Retina (tissue), 1 donor: ENCODE measurements at places on chromosomes 7 and 10.

DNA sequence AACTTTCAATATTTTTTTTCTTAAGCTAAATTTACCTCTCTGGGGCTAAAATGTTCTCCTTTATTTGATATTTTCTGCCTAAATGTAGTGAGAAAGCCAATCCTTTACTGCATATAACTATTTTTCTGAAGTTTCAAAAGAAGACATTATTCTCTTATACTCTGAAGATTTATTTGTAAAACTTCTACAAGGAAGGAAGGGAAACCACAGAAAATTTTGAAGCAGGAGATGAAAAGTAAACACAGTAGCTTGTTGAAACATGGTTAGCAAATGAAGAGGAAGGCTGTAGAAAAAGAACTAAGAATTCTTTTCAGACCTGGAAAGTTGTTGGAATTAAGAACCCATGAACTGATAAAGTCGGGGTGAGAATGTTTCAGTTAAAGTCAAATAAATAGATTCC lies 330.3 kb downstream of the HGF start:
- no peak for DNase-seq

GRCh38 chr7:136114966-136115762 lies 138.0 kb upstream of the MTPN start:
- DNase-seq: peak; percentile 38

GRCh38 chr10:79266084-79266483 lies 81.2 kb upstream of the PPIF start:
- DNase-seq: no peak

DNA sequence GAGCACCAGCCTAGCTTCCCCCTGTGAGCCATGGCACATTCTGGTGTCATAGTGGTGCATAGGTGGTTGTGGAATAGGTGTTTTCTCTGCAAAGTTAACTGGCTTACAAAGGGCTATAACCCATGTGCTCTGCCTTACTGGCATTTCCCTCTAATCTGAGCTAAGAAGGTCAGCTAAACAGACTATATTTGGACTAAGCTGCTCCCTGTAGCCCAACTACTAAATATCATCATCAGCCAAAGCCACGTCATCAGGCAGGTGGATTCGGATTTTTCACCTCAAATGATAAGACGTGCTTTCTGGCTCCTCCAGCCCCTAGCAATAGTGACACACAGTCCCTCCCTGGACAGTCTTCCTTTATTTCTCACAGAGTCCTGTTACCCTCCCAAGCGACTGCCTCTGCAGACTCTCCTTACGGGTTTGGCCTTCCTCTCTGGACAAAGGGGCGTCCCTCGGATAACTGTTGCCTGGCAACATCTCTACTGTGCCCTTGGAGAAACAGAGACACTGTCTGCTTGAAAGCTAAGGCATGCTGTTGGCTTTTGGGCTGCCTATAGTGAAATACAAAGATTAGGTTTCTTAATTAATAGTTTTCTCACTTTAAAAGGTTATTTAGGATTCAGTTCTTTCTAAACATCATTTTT lies 9.1 kb downstream of the SLC13A4 start:
- peak; percentile 50 for DNase-seq

- no peak for DNase-seq
These were observed 88.0 kb upstream of the PRSS58 start for GRCh38 chr7:142345811-142346210.

GRCh38 chr7:91194841-91195240 lies 69.4 kb upstream of the FZD1 start:
- no peak for DNase-seq
